ENCODE measurements at places on chromosomes 5 and 9.
A peak's percentile ranks its signal among the peaks of the same experiment; 100 is the strongest.

DNA sequence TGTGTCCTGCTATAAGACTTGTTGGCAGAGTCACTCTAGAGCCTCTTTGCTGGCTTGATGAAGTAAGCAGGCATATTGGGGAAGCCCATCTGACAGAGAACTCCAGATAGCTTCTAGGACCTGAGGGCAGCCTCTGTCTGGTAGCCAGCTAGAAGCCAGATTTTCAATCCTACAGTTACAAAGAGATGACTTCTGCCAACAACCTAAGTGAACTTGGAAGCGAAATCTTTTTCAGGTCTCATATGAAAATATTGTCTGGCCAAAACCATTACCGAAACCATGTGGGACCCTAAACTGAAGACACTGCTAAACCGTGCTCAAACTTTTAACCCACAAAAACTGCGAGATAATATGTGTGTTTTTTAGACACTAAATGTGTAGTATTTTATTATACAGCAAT lies 140.9 kb downstream of the MRPS30 start:
- DNase-seq: no peak

- no peak for DNase-seq
Measured at GRCh38 chr9:91809581-91810285, 140.3 kb downstream of the ROR2 start.

DNA sequence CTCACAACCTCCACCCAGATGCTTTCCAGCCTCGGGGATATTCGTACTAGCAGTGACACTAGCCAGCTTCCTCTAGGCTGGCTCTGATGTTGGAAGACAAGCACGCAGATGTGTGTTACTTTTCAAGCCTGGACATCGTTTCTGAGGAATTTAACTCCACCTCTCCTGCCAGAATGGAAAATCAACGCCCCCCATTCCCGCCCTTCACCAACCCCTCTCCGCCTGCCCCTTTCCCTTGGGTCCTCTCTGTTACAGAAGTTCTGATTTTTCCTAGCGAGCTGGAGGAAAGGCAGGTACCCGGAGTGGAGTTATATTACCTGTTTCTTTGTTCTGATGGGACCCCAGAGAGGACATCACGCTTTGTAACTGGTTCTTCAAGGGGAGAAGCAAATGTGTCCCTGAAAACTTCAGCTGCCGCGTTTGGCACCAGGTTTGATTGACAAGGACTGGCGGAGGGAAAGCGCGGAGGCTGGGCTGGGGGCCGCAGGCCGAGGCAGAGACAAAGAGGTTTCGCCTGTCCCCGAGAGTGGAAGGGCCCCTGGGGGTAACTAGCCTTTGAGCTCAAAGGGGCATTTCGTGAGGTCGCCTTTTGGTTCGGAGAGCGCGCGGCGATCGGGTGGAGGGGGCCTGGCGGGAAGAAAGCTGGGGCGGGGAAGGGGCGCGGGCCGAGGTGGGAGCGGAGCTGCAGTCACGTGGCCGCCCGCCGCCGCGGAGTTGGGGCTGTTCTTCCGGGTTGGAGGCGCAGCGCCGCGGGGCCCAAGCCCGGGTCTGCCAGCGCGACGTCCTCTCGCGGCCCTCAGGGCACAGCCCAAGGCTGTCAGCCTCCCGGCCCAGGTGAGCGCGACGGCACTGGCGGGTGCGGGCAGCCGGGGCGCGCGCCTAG lies at the start of gene NNT:
NNT (plus strand) TSS at position 720 of the 883 bp plus-strand sequence. CDS start 6,016 bp downstream, outside the sequence.
- DNase-seq: peak; percentile 29

DNA sequence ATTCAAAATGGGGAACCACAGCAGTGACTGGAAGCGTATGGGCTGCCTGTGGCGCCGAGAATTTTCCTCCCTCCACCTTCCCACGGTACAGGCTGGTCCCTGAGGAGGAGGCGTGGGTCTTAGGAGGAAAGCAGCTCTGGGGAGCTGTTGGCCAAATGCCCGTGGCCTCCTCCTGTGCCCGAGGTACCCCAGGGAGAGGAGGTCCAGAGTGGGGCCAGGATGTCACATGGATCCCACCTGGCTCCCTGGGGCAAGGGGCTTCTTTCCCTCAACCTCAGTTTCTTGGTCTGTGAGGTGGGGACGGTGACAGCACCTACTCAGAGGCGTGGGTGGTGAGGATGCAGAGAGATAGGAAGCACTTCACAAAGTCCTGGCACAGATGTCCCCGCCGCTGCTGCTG lies 16.5 kb downstream of the PRRX2 start:
- no peak for DNase-seq

GRCh38 chr9:20619487-20620200 lies 2.7 kb downstream of the MLLT3 start:
- DNase-seq: no peak

DNA sequence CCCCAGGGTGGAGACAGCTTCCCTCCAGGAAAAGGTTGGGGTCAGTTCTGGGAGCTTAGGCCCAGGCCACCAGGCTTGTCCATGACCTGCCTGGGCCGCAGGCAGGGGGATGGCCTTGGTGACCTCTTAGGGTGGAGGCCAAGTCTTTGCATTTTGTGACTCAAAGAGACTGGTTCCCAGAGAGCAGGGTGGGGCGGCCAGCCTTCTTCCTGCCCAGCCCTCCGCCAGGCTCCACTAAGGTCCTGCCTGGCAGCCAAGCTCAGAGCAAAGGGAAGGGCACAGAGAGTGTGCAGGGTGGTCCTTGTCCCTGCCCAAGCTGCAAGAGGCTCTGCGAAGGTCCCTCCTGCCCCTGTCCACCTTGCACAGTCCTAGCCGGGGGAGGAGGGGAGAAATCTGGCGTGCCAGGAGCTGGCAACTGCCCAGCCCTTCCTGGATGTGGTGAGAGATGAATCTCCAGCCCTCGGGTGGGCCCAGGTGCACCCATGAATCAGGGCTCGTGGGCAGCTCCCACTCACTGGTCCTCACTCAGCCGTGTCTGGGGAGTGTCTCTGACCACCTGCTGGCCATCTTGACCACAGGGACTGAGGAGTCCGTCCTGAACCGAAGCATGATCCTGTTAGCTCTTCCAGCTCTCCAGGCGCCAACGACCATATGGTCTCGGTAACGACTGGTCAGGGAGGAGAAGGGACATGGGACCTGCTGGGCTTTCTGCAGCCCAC lies 2.3 kb upstream of the PTGDS start:
- no peak for DNase-seq

DNA sequence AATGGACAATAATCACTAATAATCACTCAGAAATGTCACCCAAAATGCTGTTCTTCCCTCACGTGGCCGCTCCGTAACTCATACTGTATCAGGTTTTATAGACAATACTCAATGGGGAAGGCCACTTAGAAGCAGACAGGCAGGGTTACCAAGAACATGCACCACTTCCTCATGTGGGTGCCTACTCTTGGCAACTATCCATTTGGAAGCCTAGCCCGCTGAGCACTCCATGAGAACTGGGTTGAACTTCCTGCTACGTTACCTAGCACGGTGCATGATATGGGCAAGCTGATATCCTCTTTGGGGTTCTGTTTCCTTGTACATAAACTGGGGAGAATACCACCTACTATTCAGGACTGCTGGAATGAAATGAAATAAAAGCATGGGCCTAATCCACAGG lies 14.3 kb downstream of the DAP start:
- no peak for DNase-seq

- DNase-seq: no peak
Measured at GRCh38 chr5:85998656-85999055, 619.1 kb upstream of the COX7C start.

GRCh38 chr5:113354055-113354454 lies 80.7 kb downstream of the TSSK1B start:
- peak; percentile 2 for DNase-seq

DNA sequence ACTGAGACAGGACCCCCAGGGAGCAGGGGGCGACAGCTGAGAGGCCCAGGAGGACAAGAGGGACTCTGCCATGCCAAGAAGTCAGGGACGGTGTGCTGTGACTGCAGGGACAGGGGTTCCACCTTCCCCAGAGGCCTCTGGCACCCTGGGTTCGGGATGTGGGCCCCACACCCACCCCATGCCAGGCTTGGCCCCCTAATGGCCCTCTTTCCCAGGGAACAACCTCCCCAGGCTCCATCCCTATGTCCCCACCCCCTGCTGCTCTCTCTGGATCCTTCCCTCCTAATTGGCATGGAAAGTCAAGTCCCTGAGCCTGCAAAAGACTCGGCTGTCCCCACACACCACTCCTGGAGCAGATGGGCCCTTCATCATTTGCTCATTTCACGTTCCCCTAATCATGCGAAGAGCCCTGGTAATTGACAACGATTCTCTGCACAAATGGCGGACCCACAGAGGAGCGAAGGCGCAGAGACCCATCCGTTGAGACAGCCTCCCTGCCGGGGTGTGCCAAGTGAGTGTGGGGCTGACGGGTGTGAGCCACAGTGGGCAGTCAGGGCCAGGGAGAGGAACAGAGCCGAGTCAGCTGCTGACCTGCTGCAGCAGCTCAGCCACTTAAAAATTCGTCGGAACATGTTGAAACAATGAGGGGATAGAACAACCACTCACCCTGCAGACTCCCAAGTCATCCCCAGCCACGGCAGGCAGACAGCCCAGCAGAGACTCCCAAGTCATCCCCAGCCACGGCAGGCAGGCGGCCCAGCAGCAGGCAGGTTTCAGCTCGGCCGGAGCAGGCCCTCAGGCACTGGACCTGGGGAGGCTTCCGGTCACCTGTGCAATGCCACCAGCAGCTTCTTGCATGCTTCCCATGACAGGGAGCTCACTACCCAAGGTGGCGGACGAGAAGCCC lies 109.0 kb downstream of the VAV2 start:
- no peak for DNase-seq

- peak; percentile 57 for DNase-seq
Measured at GRCh38 chr9:35114840-35115628, 628 bp downstream of the ATOSB start.

DNA sequence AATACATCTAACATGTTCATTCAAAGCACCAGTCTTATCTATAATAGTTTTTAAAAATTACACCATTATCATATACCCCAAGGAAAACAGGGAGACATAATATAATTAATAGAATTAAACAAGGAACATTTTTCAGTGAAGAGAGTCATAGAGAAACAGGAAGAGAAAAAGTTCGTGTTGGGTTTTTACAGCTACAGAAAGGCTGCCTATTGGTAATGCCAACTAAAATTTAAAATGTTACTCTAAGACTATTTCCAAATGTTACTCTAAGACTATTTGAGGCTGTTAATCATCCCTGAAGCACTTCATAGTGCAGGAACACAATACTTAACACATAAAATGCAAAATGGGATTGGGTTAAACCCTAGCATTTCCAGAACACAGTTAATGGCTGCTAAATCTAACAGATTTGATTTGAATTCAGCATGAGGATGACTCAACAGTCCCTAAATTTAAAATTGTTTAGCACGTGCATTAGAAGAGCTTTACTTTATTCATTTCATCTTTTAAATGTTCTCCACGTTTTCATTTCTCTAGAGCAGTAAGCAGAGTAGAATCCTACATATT lies 54.5 kb downstream of the OXCT1 start:
- no peak for DNase-seq

GRCh38 chr5:79521156-79521555 lies 7.2 kb upstream of the HOMER1 start:
- DNase-seq: no peak

- DNase-seq: no peak
Measured at GRCh38 chr5:61416420-61416819, 84.4 kb downstream of the ZSWIM6 start.

DNA sequence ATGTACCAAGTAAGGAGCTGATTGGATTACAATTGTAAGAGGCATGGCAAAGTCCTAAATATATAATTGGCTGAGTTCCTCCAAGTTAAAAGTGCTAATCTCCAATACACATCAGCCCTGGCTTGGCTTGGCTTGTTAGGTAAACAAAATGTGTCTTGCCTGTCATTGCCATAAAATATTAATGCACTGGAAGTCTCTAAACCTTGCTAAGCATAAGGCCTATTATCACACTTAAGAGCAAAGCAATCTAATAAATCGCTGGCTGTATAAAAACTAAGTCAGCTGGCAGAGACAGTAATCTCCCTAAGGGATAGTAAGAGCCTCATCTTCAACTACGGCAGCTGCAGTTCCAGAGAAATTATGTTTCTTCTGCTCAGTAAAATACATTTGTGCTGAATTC lies 418.6 kb upstream of the GRAMD2B start:
- DNase-seq: no peak

- no peak for DNase-seq
Measured at GRCh38 chr5:78592735-78593386, 55.7 kb downstream of the LHFPL2 start.

DNA sequence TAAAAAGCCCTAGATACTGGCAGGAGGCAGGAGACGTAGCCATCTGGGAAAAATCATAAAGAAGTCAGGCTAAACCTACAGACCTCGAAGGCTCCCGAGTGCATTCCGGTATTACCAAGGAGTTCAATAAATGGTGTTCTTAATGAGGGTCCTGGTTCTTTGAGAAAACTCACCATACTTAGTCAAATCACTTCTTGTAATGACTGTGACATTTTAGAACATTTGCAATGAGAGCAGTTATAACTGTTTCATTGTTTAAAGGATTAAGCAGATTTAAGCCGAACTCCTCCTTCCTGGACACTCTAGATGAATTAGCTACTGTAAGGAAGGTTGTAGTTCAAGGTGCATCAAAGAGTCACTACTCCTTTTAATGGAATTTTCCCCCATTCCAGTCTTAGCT lies 67.8 kb downstream of the EFNA5 start:
- no peak for DNase-seq

GRCh38 chr5:172559004-172559932 lies 81.8 kb upstream of the NEURL1B start:
- DNase-seq: peak; percentile 22

DNA sequence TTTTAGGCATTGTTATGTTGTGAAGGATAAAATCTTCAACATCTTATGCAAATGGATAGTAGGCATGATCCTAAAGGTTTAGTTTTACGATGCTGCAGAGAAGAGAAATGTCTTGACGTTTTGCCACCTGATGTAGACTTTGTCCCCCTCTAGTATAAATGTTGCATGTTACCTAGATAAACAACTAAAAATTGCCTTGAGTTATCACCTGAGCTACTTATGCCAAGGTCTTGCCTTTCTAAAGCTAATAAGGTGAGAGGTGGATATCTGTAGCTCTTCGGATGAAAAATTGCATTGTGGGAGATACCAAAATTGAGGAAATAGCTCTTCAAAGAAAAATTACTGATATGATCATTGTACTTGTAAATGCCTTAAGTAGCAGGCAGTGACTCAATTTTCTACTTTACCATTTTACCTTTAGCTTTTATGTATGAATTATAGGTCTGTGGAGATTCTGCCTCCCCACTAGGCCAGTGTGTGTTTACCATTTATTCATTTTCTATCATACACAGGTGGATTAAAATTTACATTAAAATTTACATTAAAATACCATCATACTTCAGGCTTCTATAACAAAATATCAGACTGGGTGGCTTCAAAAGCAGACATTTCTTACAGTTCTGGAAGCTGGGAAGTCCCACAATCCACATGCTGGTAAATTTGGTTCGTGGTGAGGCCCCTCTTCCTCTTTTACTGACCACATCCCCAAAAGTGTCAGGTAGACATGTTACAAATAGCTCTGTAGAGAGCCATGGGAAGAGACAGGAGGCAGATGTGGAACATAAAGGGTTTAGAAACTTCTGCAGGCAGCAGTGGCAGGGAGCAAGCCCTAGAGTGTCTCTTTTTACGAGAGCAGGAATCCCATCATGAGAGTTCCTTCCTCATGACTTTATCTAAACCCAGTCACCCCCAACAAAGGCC lies 100.7 kb upstream of the ERBIN start:
- no peak for DNase-seq

Data from amniotic stem cell (primary cell).